ENCODE measurements at places on chromosomes 7 and 10.
A peak's percentile ranks its signal among the peaks of the same experiment; 100 is the strongest.

- DNase-seq, result no peak
These were observed 1.8 kb downstream of the PRXL2A start for GRCh38 chr10:80410122-80410521.

DNA sequence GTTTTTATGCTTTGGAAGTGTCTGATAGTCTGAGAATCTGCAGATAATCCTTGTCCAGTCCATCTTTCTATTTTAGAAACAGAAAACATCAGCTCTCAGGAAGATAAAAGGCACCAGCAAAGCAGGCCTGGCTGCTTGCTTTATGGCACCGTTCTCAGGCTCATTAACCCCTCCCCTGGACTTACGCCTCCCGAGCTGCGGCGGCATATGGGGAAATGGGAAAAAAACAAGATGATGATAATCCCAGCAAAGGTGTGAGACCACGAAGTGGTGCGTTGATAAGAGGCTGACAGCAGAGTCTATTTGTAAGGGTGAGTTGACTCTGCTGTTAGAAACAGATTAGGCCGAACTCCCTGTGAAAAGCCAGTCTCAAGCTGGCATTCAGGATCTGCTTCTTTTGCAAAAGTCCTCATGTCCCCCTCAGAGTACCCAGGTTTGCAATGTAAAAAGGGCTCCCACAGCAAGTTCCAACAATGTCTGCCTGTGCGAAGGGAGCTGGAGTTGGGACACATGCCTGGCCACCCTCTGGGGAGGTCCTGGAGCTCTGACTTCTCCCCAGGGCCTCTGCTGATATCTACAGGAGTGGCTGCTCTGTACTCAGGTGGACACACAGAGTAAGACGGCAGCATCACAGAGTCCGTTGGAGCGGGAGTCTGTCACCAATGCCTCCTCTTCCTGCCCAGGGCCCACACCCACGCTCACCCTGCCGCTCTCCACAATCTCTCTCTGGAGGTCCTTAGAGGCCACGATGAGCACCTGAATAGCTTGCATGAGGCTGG is 54.3 kb downstream of the SPDYE5 start:
- DNase-seq, result no peak

DNA sequence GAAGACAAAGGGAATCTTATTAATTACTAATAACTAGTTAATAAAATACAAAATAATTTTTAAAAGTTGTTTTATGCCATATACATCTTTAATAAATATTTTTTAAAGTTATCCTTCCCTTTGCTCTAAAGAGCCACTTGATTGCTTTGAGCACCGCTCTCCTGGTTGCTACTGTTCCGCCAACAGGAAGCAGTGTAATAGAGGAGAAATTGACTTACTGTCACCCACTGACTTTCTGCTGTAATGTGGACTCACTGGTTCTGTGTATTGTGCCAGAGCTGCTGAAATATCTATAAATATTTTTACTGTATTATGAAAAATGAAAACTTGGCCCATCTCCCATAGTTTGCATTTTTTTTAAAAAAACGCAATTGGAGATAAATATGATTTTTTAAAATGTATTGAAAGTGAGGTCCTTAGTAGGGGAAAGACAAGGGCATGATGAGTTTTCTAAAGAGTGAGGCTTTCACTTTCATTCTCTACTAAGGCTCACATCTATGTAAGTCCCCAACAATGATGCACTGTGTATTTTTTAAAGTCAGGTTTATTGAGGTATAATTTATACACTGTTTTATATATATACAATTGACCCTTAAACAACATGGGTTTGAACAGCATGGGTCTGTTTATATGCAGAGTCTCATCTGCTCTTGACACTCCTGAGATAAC is 100.5 kb downstream of the NPY start:
- DNase-seq, result no peak

- no peak for DNase-seq
These were observed 29.7 kb downstream of the ANXA8 start for GRCh38 chr10:47454008-47454779.

GRCh38 chr10:124699471-124700292 is 44.5 kb downstream of the FAM53B start:
- DNase-seq, result no peak

DNA sequence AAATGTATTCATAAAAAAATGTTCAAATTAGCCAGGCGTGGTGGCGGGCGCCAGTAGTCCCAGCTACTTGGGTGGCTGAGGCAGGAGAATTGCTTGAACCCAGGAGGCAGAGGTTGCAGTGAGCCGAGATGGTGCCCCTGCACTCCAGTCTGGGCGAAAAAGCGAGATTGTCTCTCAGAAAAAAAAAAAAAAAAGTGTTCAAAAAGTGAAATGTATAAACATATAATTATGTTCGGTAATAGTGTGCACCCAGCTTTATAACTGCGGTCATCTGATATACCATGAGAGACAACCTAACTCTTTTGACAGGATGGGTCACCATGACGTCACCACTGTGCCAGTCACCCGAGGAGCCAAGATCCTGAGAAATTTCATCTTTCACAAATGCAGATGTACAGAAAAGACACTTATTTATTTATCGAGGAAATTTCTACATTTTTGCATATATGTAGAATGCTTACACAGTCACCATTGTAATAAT is 594 bp upstream of the RP9 start:
- no peak for DNase-seq

GRCh38 chr10:11313463-11313862 is 295.8 kb downstream of the CELF2 start:
- DNase-seq, result no peak

- DNase-seq, result no peak
These were observed 65.7 kb downstream of the TLL2 start for GRCh38 chr10:96448021-96448457.

DNA sequence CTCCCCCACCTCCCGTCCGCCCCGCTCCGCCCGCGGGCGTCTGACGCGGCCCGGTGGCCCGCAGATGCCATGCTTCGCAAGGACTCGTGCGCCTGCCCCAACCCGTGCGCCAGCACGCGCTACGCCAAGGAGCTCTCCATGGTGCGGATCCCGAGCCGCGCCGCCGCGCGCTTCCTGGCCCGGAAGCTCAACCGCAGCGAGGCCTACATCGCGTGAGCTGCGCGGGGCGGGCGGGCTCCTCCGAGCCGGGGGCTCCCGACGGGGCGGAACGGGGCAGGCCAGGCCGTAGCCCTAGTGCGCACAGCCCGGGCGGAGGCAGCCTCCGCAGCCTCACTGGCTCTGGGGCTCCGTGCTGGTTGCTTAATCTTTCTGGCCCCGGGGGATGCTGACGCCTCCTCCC is 2.8 kb downstream of the ASIC3 start:
- DNase-seq, result peak; percentile 15
